ENCODE measurements at places on chromosomes 3 and 15.
A peak's percentile ranks its signal among the peaks of the same experiment; 100 is the strongest.

- no peak for DNase-seq
Measured at GRCh38 chr3:32450426-32450825, 52.2 kb downstream of the CMTM6 start.

DNA sequence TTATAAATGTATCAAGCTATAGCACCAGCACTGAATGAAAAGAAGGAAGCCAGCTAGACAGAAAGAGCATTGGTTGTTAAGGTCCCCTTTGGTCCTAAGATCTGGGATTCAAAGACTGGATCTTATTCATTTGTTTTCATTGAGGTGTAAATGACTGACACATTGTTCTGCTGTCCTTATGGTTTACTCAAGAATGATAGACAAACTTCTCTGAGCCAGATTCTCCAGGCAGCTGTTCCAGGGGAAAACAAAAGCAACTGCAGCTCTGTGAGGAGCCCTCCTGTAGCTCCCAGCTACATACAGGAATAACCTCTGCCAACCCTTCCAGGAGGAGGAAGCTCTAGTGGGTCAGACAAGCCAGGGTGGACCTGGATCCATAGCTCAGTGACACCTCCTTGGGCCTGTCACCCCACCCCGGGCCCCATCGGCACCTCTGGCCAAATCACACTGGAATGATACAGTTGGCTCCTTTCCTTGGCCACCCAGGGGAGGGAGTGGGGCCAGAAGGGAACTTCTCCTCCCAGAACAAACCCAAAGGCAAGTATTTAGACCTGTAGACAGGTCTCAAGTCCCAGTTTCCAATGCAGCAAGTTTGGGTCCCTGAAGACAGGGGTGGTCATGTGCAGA lies 57.8 kb downstream of the ZNF621 start:
- DNase-seq = no peak

- no peak for DNase-seq
Measured at GRCh38 chr3:71226565-71227269, 356.8 kb downstream of the FOXP1 start.

DNA sequence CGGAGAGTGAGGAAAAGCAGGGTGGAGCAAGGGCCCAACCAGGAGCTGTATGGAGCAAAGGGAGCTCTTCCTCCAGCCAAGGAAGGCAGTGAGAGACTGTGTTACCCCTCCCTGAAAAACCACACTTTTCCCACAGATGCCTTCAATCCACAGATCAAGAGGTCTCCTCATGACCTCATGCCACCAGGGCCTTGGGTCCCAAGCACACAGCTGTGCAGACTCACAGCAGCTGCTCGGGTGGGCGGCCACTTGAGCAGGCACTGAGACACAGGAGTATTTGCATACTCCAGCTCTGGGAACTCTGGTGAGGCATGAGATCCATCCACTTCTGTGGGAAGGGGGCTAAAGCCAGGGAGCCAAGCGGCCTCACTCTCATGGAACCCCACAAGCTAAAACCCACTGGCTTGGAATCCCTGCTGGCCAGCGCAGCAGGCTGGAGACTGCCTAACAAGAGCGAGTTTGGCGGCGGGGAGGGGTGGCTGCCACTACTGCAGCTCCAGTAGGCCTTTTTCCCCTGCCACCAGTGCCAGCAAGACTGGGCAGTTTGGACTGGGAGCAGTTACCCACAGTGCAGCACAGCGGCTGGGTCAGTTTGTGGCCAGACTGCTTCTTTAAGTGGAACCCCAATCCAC lies 880.6 kb upstream of the ARPP21 start:
- DNase-seq = no peak

GRCh38 chr3:178436773-178437172 lies 99.5 kb upstream of the KCNMB2 start:
- peak; percentile 44 for DNase-seq

DNA sequence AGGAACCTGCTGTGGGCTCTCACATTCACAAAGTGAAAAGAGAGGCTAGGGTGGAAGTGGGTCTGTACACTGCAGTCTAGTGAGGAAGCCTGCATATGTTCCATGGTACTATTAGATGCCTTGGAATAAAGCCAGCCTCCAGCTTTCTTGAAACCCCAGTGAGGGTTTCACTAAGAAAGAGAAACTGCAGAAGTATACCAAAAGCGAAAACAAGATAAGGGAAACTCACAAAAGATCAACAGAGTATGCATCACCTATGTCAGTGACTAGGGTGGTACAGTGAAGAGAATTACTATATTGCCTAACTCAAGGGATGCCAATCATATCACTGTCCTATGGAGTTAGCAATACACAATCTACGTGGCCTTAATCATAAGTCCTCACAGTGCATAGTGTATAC lies 212.5 kb upstream of the GADL1 start:
- DNase-seq = no peak

DNA sequence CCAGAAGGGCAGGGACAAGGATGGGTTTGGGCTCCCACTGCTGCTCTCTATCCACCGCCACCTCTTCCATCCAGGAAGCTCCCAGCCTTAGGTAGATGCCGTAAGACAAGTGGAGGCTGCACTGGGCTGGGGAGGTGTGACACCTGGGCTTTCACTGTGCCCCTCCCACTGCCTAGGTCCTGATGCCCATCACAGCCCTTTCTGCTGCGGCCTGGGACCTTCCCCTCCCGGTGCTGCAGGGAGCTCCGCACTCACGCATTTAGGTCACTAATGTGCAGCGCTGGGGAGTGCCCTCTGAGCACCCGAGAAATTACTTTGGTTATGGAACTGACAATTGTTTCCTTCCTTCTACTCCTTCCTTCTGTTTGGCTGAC lies 850 bp downstream of the LTF start:
- DNase-seq = no peak

GRCh38 chr15:58252586-58253323 lies 114.6 kb downstream of the AQP9 start:
- DNase-seq = no peak

DNA sequence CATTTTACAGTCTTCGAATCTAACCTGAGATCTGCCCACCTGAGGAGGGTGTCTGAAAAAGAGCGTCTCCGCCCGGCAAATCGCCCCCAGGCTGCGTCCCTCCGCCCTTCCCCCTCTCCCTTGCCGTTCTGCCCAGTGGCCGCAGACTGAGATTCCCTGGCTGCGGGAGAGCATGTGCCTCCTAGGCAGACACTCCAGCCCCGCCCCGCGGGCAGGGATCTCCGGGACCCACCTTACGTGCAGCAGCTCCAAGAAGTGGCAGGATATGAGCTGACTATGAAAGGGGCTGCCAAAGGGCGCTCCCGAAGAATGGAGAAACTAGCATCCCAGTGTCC lies 2.7 kb upstream of the WNT5A start:
- DNase-seq = no peak

DNA sequence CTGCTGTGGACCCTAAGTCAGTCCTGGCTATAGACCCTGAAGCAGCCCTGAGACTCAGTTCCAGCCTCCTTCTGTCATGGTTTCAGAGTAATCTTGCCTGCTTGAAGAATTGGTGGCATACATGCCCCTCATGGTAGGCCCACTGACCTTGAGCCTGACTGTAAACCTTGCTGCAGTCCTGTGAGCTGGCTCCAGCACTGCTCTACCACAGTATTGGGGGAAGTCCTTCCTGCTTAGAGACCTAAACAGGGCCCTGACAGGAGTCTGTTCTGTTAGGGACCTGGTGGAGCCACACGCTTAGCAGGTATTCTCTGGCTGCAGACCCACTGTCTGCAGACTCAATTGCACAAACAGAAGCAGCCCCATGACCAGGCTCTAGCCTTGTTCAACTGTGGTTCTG lies 47.1 kb downstream of the OXSM start:
- no peak for DNase-seq

- no peak for DNase-seq
Measured at GRCh38 chr3:194905696-194906095, 220.0 kb downstream of the FAM43A start.

GRCh38 chr15:71011503-71012155 lies 103.6 kb upstream of the THSD4 start:
- DNase-seq = peak; percentile 56

DNA sequence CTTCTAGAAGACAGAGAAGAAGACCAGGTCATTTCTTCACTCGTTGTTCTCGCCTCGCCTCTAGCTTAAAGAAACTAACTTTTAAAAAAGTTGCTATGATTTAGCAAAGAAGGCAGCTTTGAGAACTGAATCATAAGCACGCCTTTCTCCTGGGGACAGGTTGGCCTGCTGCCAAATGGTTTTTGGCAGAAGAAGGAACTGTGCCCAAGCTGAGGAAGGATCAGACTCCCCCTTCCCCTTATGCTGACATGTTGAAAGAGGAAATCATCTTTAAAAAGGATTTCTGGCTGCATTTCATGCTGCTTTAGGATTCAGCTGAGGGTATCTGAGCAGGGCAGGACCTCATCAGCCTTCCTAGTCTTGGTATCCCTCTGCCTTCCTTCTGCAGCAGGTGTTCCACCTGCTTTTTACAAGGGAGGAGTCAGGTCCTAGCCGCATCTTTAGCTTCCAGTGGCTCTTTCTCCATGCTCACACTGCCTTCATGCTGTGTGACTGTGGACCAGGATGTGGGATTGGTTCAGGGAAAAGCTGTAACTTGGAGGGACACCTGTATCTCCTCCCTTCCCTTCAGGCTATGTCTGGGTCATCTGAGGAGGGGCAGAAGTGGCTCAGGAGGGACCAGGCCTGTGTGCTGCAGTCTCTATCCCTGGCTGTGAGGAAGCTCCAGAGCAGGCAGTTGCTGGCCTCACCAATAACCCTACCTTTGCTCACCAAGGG lies 34.1 kb upstream of the HACD2 start:
- peak; percentile 48 for DNase-seq

DNA sequence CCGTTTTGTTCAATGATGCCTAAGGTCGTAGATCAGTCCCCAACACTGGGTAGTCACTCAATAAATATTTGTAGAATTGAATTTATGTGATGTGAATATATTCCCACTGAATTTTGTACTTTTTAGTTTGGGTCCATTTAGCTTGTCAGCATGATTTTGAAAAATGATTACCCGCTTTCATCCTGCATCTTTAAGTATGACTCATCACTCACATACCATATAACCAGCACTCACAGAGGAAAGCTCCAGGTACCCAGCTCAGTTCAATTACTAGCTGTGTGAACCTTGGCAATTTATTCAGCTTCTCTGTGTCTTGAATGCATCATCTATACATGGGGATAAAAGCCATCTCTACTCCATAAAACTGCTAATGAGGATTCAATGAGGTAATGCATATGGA lies 2.2 kb upstream of the MLF1 start:
- DNase-seq = no peak

DNA sequence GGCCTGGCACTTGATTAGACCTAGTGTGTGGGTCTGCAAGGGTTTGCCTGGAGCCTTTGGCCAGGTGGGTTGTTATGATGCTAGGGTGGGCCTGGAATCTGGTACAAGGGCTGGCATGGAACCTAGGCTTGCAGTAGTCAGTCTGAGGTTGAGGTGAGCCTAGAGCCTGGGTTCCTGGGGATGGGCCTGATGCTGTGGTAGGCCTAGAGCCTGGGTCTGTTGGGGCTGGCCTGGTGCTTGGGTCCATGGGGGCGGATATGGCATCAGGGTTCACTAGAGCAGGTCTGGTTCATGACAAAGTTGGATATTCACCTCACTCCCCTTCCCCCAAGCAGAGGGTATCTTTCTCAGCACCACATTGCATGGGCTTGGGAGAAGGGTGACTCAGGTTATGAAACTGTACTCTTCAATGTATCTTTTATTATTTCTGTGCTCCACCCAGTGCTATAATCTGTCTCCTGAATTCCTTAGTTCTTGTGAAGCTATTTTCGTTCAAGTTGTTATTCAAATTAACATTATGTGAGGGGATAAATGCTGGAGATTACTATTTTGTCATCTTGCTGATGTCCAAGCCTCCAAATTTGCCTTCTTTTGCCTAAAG lies 274.4 kb downstream of the NFKBIZ start:
- DNase-seq = no peak

All from endothelial cell of umbilical vein (primary cell).